ENCODE measurements at places on chromosomes 6 and 20.

- DNase-seq: no peak
These were observed at the start of gene SLC17A3 for GRCh38 chr6:25874118-25874517. SLC17A3 (minus strand) TSS chr6:25874243; CDS start chr6:25868387, 5,856 bp downstream.

DNA sequence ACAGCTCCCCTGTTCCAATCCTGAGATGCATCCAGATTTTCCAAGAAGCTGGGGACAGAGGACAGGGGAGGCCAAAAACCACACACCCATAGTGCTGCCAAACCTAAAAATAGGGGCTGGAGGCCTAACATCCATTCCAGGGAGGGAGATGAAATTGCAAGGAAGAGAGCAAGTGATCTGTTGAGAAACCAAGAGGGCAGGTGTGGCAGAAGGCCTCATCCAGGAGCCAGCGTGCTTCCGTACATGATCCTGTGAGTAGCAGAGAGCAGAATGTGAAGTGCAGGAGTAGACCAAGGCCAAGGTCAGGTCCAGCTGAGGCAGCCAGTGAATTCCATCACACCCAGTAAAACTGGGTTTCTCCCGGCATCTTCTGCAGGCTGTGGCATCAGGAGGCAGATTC is 167.7 kb upstream of the RIN2 start:
- DNase-seq: no peak

DNA sequence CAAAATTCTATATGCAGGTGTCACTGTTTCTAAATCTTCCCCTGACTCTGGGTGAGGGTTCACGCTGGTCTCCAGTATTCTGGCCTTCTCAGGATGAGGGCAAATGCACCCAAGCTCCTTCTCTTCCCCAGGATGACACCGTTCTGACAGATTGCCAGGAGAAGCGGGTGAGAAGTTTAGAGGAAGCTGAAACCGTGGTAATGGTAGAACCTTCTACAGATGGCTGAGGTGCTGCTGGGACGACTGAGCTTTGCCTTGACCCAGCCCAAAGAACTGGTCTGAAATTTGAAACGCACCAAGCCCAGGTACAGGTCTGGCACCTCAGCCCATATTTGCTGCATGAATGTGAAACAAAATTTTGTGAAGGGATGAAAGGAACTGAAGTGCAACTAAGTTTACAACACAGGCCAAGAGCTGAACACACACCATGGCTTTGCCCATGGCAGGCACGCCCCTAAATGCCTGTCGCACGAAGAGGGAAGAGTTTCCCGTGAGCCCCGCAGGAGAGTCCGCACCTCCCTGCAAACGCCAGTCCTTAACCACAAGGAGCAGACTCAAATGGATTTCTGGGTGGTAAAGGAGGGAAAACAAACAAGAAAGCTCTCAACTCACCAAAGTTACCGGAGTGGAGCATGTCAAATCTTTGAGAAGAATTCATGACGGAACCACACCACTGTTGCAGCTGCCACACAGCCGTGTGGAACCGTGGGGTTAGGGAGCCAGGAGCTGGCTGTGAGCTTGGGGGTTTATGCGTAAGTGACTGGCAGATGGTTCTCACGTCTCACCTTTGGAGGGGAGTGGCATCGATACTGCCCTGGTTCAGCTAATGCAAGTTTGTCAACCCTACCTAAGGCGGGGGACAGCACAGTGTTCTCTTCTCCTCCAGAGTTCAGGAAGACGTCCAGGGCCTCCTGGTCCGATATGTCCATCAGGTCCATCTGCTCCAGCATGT is 138.9 kb downstream of the DTNBP1 start:
- DNase-seq: no peak

GRCh38 chr6:91659891-91660290 is 1073.0 kb upstream of the MAP3K7 start:
- no peak for DNase-seq

GRCh38 chr20:53050338-53050737 is 78.2 kb downstream of the TSHZ2 start:
- DNase-seq: no peak

DNA sequence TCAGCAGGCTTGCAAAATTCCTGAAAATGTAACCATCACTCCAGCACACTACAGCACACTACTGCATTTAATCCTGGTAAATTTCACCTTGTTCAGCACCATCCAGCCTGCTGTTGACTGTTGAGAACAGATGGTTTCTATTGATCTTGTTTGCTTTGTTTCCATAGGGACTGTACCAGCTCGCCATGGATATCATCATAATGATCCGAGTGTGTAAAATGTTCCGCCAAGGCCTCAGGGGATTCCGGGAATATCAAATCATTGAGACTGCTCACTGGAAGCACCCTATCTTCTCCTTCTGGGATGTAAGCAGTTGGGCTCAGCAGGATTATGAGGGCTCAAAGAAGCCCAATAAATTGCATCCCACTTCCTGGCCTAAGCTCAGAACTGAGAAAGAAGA is 4.1 kb downstream of the CNBD2 start:
- DNase-seq: no peak

GRCh38 chr20:48763216-48763914 is 64.4 kb downstream of the PREX1 start:
- peak; percentile 69 for DNase-seq

GRCh38 chr6:52929321-52930164 is 20.0 kb upstream of the GSTA3 start:
- DNase-seq: peak; percentile 58

- DNase-seq: no peak
These were observed 284.9 kb downstream of the PRKN start for GRCh38 chr6:162442687-162443086.

DNA sequence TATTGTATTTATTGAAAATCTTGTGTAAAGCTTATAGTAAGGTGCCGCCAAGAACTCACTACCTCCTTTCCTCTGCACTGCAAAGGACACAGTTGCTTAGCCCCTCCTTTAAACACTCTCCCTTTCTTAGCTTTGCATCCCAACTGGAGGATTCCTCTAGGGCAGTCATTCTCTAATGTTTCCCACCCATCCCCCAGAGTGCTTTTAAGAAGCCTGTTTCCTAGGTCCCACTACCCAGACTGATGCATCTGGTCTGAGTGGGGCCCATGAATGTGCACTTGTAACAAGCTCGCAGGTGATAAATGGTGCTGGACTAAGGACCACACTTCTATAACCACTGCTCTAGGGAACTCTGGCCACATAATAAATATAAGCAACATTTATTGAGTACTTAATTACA is 55.2 kb downstream of the B4GALT5 start:
- DNase-seq: no peak

- DNase-seq: no peak
These were observed 50.4 kb downstream of the PHACTR1 start for GRCh38 chr6:12767016-12767415.

DNA sequence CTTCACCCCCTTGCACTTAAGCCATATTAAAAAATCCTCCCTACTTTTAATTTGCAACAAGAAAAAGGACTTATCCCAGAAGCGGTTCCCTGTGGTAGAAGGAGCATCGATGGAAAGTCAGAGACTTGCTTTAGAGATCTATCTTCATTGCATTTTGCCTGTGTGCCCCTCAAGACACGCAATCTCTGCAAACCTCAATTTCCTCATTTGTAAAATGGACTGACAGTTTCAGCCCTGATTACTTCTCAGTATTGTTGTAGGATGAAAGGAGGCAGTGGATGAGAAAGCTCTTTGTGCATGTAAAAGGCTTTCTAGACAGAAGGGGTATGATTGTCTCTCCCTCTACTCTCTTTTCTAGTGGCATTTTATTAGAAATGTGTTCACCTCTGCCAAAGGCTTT is 410.2 kb downstream of the CDC5L start:
- no peak for DNase-seq

DNA sequence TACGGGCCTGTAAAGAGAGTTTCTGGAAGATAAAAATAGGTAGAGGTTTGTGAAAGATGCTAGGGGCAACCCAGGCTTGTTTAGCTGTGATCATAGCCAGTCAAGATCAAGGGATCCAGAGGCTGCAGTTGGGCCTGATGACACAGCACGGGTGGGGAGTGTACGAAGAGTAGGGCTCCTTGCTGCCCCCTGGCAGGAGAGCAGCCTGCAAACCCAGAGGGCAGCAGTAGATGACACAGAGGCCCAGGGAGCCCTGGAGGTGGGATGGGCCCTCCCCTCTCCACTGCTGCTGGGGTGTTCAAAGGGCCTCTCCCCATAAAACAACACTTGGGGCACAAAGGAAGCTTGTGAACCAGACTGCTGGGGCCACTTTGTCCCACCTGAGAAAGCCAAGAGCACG is 47.2 kb downstream of the VEGFA start:
- no peak for DNase-seq

DNA sequence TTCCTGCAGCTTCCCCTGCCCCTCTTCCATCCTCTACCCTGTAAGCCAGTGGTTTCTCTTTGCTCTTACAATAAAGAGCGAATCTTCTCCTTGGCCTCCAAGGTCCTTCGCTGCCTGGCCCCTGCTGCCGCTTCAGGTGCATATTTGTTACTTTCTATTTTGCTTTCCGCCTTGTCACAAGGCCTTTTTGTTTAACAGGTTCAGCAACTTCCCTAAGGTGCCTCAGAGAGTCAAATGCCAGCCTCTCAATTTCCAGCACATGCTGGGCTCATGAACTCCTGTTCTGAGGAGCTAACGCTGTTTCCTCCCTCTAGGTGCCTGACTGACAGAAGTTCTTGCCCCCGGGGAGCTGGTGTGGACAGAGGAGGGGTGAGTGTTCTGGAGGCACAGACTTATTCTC is 42.4 kb upstream of the EPB41L1 start:
- no peak for DNase-seq

DNA sequence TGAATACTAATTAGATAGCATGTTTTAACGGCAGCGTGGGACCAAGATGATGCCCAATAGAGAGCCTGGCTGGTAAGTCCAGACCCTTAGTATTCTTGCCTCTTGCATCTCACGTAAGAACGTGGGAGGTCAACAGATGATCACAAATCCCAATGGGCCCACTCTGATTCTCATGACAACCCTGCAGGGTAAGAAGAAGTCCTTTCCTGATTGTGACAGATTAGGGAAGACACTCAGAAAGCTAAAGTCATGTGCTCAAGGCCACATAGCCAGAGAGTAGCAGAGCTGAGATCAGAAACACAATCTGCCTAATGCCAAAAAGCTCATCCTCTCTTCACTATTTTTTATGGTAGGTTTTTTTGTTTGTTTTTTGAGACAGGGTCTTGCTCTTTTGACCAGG is 103.8 kb downstream of the RALGAPA2 start:
- no peak for DNase-seq

DNA sequence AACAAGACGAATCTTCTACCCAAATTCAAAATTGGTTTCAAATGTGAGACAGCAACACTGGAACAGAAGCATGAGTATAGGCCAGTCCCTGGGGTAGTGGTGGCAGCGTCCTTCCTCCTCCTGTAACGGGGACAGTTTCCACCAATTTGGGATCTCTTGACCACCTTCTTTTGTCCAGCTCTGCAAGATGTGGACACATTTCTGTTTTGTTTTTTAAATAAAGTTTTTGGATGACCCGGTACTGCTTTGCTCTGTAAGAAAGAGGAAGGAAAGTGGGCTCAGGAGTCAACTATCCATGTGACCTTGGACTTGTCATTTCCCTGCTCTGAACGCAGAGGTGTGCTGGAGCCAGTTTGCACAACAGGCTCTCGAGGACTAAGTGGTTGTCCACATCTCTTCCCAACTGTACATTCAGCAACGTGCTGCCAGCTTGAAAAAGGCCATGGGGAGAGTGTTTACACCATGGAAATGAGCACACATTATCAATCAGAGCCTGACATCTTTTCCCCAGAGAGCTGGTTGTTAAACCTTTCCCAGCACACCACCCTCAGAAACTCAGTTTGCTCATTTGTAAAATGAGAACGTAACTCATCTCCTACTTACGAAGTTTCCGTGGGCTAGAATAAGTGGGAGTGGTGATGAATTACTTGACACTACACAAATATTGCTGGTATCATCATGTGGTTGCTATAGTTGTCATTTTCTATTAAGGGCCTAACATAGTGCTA is 66.5 kb downstream of the ADTRP start:
- no peak for DNase-seq

DNA sequence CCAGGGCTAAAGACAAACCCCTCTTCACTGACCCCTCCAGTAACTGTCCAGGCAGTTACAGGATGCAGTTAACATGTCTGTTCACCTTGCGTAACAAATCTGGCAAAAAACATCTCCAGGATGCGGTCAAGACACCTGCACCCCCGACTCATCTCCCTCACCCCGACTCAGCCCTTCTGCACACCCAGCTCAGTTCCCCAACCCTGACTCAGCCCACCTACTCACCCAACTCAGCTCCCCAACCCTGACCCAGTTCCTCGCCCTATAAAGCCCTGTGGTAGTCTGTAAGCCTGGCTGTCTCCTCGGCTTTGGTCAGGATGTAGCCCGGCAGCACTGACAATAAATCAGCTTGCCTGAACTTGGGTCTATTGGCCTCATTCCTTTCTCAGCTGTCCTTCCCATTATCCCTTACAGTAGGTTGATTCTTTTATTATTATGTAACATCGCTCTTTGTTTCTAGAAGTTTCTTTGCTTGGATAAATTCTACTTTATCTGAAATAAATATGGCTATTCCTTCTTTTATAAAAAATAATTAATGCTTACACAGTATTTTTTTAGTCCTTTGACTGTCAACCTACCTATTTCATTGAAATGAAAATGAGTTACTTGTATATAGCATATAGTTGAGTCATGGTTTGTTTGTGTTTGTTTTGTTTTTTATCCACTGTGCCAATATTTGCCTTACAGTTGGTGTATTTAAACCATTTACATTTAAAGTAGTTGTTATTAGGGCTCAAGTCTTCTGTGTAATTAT is 12.9 kb upstream of the ADTRP start:
- DNase-seq: no peak

DNA sequence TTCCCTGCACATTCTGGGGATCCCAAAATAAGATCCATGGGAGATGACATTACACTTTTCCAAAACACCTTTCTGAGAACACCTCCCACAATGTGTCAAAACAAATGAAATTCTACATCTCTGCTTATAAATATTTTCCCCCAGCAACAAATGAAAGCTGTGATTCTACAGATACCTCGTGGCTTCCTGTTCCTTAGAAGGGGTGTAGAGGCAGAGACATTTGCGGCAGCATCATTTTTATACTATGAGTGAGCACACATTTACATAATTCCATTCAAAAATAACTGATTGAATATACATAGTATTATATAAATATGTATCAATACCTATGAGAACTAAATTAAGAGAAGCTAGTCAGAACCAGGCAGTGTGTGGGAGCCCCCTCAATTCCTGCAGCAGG is 213.9 kb upstream of the JARID2 start:
- no peak for DNase-seq

GRCh38 chr6:7454696-7455358 is 65.2 kb downstream of the RIOK1 start:
- no peak for DNase-seq

DNA sequence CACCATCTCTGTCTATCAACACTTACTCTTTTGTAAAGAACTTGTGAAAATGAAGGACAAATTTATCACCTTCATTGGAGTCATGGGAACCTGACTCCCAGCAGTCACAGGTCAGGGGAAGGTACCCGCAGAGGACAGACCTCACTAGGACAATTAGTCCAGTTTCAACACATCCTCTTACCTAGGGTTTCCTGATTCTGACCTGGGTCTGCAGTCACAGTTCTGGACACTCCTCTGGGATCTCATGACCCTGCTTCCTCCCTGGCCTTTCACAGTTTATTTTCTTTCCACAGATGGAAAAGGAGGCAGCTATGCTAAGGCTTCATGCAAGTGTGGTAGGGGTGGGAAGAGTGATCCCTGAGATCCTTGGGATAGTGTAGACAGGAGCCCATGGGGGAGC is 15.7 kb downstream of the HLA-A start:
- no peak for DNase-seq

DNA sequence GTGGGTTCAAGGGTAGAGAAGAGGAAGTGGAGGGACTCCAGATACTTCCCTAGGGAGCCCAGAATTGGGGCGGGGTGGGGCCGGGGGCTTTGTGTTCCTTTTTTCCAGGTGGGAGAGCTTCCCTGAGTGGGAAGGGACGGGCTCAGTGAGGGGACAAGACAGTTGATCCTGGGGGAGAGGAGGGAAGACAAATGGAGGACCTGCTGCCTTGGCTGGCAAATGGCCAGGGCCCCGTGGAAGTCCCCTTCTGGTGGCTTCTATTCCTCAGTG is 2.6 kb downstream of the CTSZ start:
- DNase-seq: no peak

All from endothelial cell of umbilical vein (primary cell).